Osteoblast (primary cell): ENCODE measurements at places on chromosomes 2 and 18.

GRCh38 chr2:113867571-113867970 lies 22.3 kb upstream of the ACTR3 start:
- no peak overlapping the region for H3K4me3 ChIP-seq
- no peaks in the 10 kb centered on the region for H3K27me3 ChIP-seq
- no peak overlapping the region for H3K27ac ChIP-seq
- no peak for DNase-seq
- H3K36me3 ChIP-seq, result no peaks in the 10 kb centered on the region
- H3K4me1 ChIP-seq, result peaks cover 10% of the 10 kb centered on the region

DNA sequence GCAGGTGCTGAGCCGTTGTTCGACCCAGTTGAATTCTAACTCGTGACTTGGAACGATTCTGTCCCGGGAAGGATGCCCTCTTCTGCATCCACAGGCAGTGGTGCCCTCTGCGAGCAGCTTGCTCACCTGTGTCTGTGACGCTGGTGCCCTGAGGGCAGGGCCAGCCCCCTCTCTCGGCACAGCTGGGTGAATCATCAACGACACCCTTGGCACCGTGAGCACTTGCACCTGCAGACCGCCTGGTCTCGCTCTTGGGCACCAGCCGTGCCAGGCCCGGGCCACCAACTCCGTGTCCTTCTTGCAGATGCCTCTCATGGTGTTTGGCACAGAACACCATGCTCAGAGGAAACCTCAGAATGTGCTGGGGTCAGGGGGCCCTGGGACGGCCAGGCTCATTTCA lies 75.0 kb downstream of the SLC66A2 start:
- H3K27ac ChIP-seq, result no peak overlapping the region
- H3K27me3 ChIP-seq, result no peaks in the 10 kb centered on the region
- H3K4me1 ChIP-seq, result no peaks in the 10 kb centered on the region
- DNase-seq, result peak; percentile 14
- H3K4me3 ChIP-seq, result no peak overlapping the region
- no peaks in the 10 kb centered on the region for H3K36me3 ChIP-seq

GRCh38 chr2:65607662-65608305 lies 175.4 kb upstream of the SPRED2 start:
- no peak overlapping the region for H3K27ac ChIP-seq
- no peaks in the 10 kb centered on the region for H3K36me3 ChIP-seq
- no peaks in the 10 kb centered on the region for H3K4me1 ChIP-seq
- H3K27me3 ChIP-seq, result peaks cover 18% of the 10 kb centered on the region

GRCh38 chr18:75314117-75314516 lies 103.5 kb downstream of the TSHZ1 start:
- H3K27ac ChIP-seq, result no peak overlapping the region
- H3K4me3 ChIP-seq, result peak overlapping the region; percentile 40
- H3K4me1 ChIP-seq, result no peaks in the 10 kb centered on the region
- H3K27me3 ChIP-seq, result no peaks in the 10 kb centered on the region
- no peaks in the 10 kb centered on the region for H3K36me3 ChIP-seq

DNA sequence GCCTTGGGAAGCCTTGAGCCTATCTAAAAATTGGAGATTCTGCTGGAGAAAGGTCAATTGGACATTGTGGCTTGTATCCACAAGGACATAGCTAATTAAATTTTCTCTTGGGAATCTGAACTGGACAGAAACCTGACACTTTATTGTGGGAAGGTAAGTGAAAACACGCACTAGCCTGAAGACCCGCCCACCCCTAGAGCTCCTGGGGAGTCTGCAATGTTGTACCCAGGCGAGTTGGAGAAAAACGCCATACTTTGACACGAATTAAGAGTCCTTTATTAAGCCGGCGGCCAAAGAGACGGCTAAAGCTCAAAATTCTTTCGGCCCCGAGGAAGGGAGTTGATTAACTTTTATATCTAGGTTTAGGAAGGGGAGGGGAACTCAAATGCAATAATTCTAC lies 1.2 kb upstream of the ZNF892 start:
- peaks cover 7% of the 10 kb centered on the region for H3K4me1 ChIP-seq
- no peak for DNase-seq
- peaks cover 9% of the 10 kb centered on the region for H3K36me3 ChIP-seq
- H3K27me3 ChIP-seq, result no peaks in the 10 kb centered on the region
- no peak overlapping the region for H3K27ac ChIP-seq

DNA sequence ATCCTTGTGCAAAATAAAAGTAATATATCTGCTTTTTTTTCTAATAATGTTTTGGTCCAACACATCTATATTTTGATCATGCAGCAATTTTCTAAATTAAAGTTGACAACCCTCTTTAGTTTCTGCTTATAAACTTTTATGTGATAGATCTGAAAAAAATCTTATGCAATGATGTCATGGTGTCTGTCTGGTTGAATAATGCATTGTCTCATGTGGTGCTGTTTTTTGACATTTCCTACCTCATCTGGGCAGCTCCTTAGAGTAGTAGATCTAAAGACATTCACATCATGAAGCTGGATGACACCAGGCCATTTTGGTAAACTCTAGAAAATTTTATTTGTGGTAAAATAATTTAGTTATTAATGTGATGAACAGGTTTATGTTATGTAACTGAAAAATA lies 106.8 kb upstream of the FN1 start:
- H3K4me1 ChIP-seq, result peaks cover 18% of the 10 kb centered on the region
- DNase-seq, result no peak
- no peak overlapping the region for H3K4me3 ChIP-seq
- H3K27ac ChIP-seq, result no peak overlapping the region
- no peaks in the 10 kb centered on the region for H3K27me3 ChIP-seq
- H3K36me3 ChIP-seq, result no peaks in the 10 kb centered on the region

- H3K4me3 ChIP-seq, result no peak overlapping the region
- H3K36me3 ChIP-seq, result no peaks in the 10 kb centered on the region
- no peak overlapping the region for H3K27ac ChIP-seq
- DNase-seq, result no peak
These were observed 302.4 kb downstream of the PLCL1 start for GRCh38 chr2:198106621-198107385.

GRCh38 chr2:40242315-40242714 lies 209.6 kb downstream of the SLC8A1 start:
- no peak for DNase-seq
- H3K27ac ChIP-seq, result peak overlapping the region; percentile 99
- H3K4me3 ChIP-seq, result no peak overlapping the region
- peaks cover 42% of the 10 kb centered on the region for H3K4me1 ChIP-seq

DNA sequence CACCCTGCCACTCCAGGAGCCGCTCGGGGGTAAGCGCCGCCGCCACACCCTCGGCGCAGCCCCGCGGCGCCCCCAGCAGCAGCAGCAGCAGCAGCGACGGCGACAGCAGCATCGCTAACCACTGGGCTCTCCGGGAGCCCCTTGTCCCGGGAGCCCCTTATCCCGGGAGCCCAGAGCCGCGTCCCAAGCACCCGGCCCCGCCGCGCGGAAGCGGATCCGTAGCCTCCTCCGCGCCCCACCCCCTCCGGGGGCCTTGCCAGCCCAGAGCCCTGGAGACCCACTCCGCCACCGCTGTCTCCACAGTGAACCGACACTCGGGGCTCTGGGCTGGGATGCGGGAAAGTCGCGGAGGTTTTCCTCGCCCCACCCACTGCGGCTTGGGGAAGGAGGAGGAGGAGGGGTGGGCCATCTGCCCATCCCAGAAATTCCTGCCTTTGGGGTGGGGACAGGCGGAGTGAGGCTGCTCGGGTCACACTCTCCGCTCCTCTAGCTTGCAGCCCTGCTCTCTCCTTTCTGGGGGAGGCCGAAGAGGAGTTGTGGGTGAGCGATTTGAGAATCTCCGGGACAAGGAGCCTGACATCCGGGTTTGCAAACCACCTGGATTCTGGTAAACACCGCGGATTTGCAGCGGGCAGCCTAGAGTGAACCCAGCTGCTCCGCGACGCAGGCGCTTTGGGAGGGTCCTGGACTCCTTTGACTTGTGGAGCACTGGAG lies at the start of gene PLA2R1:
Gene PLA2R1 (minus strand): TSS at position 324 of the 714 bp plus-strand sequence. CDS start 212 bp downstream, at position 112.
- peaks cover 9% of the 10 kb centered on the region for H3K4me1 ChIP-seq
- no peaks in the 10 kb centered on the region for H3K36me3 ChIP-seq
- DNase-seq, result peak; percentile 91
- peak within 1 kb of the TSS; percentile 83 for H3K4me3 ChIP-seq
- H3K27ac ChIP-seq, result no peak within 1 kb of the TSS

DNA sequence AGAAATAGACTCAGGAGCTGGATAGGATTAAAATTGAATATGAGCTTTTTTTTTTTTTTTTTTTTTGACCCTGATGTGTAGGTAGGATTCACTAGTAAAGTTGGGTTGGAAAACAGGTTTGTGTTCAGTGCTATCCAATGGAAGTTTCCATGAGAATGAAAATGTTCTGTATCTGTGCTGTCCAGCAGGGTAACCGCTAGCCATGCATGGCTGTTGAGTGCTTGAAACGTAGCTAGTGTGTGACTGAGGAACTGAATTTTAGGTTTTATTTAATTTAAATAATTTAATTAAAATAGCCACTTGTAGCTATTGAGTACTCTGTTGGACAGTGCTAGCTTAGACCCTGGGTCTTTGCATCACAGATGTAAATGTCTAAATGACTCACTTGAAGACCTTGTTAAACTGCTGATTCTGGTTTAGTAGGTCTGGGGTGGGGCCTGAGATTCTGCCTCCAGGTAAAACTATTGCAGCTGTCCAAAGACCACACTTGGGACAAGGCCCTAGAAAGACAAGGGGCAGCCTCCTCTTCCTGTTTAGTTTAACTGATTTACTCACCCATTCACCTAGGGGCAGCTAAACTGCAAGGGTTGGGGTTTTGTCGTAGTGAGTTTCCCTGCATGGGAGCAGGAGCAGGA lies 84.7 kb upstream of the STON1 start:
- no peak overlapping the region for H3K4me3 ChIP-seq
- H3K4me1 ChIP-seq, result peaks cover 16% of the 10 kb centered on the region
- H3K27ac ChIP-seq, result no peak overlapping the region
- H3K36me3 ChIP-seq, result no peaks in the 10 kb centered on the region
- no peaks in the 10 kb centered on the region for H3K27me3 ChIP-seq
- DNase-seq, result no peak

DNA sequence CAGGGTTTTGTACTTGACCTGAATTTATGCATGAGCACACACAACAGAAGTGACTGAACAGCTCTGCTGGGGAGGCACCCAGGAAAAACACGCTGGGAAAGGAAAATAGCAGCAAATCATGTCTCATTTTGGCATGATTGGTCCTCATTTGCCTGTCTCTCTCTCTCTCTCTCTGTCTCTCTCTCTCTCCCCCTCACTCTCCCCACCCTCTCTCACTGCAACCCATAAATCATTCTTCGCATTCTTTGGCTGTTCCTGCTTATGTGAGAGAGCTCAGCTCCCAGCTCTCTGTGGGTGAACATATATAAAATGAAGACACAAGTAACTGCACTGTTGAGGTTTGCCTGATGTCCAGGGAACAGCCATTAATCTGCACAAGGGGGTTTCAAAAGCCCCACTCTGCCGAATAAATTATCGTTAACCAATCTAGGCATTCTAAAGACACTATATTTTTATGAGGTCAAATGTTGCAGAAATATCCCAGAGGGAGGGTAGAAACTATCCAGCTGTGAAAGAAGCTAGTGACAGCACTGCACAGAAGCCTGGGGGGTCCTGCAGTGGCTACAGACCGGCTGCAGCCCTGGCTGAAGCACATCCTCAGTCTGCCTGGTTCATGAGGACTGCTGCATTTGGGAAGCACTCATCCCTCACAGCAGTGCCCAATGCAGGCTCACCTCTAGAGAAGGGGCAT lies 260.3 kb downstream of the AFF3 start:
- peak; percentile 88 for DNase-seq
- peaks cover 54% of the 10 kb centered on the region for H3K4me1 ChIP-seq
- H3K36me3 ChIP-seq, result no peaks in the 10 kb centered on the region
- peak overlapping the region; percentile 95 for H3K27ac ChIP-seq
- H3K4me3 ChIP-seq, result no peak overlapping the region
- H3K27me3 ChIP-seq, result no peaks in the 10 kb centered on the region

DNA sequence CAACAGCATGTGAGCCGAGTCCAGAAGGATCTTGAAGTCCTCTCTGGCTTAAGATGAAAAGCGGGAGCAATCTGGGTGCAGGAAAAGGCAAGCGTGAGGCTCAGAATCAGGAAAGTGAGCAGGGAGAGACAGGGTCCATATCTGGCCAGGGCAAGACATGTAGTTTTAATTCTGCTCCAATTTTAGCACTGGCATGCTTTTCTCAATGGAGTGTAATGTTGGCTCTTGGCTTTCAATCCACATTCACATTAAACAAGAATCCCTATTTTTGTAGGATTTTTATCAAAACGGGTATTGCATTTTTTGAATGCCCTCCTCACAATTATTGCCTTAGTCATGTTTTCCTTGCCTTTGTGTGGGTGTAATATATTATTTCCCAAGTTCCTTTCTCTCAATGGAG lies 6.0 kb downstream of the SPATA3 start:
- DNase-seq, result peak; percentile 93
- H3K27me3 ChIP-seq, result peaks cover 18% of the 10 kb centered on the region
- no peaks in the 10 kb centered on the region for H3K36me3 ChIP-seq

GRCh38 chr2:69600425-69600824 lies 43.1 kb downstream of the AAK1 start:
- H3K27me3 ChIP-seq, result no peaks in the 10 kb centered on the region
- H3K36me3 ChIP-seq, result no peaks in the 10 kb centered on the region
- no peak for DNase-seq
- H3K4me1 ChIP-seq, result peaks cover 21% of the 10 kb centered on the region

- peak; percentile 62 for DNase-seq
- H3K27ac ChIP-seq, result no peak overlapping the region
- peaks cover 2% of the 10 kb centered on the region for H3K27me3 ChIP-seq
- H3K4me1 ChIP-seq, result peaks cover 8% of the 10 kb centered on the region
- H3K4me3 ChIP-seq, result no peak overlapping the region
These were observed 51.5 kb upstream of the PHLPP1 start for GRCh38 chr18:62663731-62664336.

- peaks cover 5% of the 10 kb centered on the region for H3K4me1 ChIP-seq
- no peak overlapping the region for H3K4me3 ChIP-seq
- H3K27me3 ChIP-seq, result no peaks in the 10 kb centered on the region
- H3K36me3 ChIP-seq, result no peaks in the 10 kb centered on the region
- no peak for DNase-seq
These were observed 11.0 kb downstream of the NMI start for GRCh38 chr2:151278487-151278886.

DNA sequence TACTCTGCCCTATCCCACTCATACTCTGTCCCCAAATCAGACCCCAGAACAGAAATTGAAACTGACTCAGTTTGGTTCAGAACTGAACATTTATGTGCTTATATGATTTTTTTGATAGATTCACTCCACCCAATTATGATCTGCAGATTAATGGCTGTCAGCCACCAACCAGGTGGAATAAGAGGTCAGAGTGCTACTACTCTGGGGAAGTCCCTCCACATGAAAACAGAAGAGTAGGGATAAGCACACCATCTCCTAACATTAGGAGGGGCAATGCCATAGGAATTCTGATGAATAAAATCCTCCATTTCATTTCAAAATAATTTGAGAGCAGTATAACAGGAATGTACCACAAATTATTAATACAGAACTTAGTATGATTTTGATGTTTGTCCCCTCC lies 36.3 kb upstream of the UGP2 start:
- H3K4me3 ChIP-seq, result no peak overlapping the region
- no peaks in the 10 kb centered on the region for H3K36me3 ChIP-seq
- no peaks in the 10 kb centered on the region for H3K27me3 ChIP-seq
- DNase-seq, result no peak
- H3K4me1 ChIP-seq, result no peaks in the 10 kb centered on the region

DNA sequence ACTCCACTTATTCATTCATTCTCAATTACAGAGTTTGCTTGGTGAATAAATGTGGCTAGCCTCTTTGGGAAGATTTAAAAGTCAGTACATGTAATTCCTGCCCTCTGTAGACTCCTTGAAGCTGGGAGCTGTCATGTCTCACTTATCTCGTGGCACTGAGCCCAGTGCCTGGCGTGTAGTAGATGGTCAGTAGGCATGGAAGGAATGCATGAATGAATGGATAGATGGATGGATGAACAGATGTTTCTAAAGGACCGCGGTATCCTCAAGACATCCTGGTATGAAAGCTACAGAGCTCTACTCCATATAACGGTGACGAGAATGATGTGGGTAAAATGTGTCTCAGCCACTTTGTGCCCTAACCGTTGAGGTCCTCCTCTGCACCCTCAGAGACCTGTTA lies 83.0 kb downstream of the MARCO start:
- H3K27ac ChIP-seq, result no peak overlapping the region
- DNase-seq, result no peak
- peaks cover 3% of the 10 kb centered on the region for H3K27me3 ChIP-seq
